ENCODE measurements at places on chromosomes 13 and 19.
A peak's percentile ranks its signal among the peaks of the same experiment; 100 is the strongest.

DNA sequence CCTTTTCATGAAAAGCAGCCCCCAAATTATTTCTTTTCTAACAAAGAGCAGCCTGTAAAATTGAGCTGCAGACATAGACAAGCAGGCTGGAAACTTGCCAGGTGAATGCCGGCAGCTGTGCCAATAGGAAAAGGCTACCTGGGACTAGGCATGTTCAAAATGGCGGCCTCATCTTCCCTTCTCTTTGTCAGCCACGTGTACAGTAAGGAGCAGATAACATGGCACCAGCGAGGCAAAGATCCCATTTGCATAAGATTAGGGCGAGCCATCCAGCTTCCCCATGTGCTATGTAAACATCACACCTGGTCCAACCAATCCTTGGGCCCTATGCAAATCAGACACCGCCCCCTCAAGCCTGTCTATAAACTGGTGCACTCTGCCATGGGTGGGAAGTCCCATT is 31.2 kb upstream of the CACNA1A start:
- DNase-seq, result no peak

DNA sequence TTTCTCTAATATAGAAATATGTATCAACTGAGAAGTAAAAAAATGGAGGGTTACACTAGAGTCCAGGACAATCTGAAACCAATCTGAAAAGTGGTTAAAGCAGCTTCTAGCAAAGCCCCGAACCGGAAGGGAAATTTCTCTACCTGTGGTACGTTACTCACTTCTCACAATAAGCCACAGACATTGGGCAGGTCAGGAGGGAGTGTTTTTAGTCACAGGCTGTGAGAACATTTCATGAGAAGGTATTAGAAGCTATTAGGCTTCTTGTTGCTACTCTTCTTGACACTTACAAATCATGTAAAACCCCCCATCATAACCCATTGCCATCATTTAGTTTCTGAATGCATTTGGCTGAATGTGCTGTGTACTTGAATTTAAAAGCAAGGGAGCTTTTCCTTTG is 120.9 kb downstream of the NUFIP1 start:
- DNase-seq, result no peak

DNA sequence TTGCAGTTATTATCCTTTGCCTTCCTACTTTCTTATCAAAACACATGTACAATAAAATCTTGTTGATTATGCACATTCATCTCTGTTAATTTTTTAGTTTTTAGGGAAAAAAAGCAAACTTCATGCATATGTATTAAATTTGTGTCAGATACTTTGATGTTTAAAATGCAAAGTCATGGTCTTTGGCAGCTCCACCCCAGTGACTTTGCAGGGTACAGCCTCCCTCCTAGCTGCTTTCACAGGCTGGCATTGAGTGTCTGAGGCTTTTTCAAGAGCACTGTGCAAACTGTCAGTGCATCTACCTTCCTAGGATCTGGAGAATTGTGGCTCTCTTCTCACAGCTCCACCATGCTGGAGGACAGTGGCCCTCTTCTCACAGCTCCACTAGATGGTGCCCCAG is 1988.1 kb upstream of the PCDH20 start:
- no peak for DNase-seq

- no peak for DNase-seq
These were observed 26.3 kb upstream of the SPATA13 start for GRCh38 chr13:24134231-24134630.

- DNase-seq, result no peak
These were observed 1256.6 kb upstream of the ATXN8OS start for GRCh38 chr13:68851026-68851425.

DNA sequence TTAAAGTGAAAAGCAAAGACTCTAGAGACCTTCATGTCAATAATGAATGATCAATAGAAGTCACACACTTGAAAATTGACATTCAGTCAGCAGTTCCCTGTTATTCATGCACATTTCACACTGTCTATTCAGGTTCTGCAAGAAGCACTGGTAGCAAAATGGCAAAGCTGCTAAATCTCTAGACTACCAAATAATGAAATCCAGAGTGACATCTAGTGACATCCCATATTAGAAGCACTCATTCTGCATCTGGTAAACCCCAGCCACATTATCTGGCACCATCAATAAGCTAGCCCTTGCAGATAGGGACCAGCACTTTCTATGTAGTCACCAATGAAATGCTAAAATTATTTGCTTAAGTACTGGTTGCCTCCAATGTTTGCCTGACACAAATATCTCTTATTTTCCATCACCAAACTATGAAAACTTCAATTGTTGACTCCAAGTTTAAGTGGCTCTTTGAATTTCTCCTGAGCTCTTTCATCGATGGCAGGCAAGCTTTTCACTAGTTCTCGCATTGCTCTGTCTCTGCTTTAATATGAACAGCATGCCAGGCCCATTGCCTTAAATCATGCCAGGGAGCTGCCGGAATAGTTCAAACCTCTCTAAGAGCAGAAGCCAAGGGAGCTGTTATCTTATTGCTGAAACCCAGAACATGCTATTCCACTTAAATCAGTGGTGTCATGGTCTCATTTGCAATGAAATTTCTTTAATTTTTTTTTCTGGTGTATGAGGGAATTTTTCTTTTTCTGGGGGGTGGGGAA is 409.9 kb downstream of the MZT1 start:
- DNase-seq, result no peak

- DNase-seq, result no peak
These were observed 12.5 kb downstream of the PBX4 start for GRCh38 chr19:19606021-19606420.

DNA sequence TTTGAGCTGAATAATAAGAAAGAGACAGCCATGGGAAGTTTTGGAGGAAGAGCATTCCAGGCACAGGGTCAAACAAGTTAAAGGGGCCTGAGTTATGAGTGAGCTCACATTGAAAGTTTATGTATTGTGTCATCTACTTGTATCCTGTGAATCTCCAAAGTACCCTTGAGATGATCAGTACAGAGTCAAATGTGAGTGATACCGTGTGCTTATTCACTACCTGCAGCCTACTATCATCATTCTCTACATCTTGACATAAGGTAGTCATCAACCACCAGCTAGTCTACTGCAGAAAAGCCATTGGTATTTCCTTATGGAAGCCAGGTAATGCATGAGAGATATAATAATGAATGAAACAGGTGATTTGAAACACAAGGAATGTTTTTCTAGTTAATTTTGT is 3.0 kb upstream of the KCTD12 start:
- DNase-seq, result no peak

GRCh38 chr19:7595466-7596133 is at the start of gene CAMSAP3:
Gene CAMSAP3, plus strand, starts transcription at chr19:7595863. Its CDS starts 140 bp downstream, at chr19:7596003.
- DNase-seq, result no peak

DNA sequence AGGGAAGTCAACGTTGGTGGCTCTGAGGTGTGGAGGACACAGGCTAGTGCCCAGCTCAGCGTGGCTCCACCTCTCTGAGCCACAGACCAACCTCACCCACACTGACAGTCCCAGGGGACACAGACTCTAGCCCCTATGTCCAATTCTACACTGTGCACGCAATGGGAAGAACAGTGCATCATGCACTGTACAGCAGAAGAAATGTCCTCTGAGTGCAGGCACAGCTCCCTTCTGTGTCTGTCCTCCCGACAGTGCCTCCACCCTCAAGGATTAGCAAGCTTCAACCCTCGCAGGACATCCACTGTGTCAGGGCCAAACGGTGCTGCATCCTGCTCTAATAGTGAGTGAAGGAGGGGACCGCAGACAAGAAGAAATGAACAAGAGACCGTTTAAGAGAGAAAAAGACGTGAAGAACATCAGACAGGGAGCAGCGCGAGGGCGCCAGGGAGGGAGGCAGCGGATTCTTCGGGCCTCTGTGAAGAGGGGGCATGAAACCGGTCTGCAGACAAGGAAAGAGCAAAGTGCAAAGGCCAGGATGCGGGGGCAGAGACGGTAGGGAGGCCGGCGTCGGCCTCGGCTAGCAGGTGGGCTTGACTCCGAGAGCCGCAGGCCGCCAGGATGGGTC is 681 bp downstream of the ZNF837 start:
- no peak for DNase-seq

DNA sequence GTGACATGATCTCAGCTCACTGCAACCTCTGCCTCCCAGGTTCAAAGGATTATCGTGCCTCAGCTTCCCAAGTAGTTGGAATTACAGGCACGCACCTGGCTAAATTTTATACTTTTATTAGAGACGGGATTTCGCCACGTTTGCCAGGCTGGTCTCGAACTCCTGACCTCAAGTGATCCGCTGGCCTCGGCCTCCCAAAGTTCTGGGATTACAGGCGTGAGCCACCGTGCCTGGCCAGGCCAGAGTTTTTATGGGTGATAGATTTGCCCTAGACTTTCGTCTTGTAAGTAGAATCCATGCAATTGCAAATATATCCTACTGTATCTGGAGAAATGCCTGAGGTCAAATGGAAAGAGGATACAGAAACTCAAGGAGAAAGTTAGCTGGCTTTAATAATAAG is 819.9 kb upstream of the SLITRK1 start:
- no peak for DNase-seq

DNA sequence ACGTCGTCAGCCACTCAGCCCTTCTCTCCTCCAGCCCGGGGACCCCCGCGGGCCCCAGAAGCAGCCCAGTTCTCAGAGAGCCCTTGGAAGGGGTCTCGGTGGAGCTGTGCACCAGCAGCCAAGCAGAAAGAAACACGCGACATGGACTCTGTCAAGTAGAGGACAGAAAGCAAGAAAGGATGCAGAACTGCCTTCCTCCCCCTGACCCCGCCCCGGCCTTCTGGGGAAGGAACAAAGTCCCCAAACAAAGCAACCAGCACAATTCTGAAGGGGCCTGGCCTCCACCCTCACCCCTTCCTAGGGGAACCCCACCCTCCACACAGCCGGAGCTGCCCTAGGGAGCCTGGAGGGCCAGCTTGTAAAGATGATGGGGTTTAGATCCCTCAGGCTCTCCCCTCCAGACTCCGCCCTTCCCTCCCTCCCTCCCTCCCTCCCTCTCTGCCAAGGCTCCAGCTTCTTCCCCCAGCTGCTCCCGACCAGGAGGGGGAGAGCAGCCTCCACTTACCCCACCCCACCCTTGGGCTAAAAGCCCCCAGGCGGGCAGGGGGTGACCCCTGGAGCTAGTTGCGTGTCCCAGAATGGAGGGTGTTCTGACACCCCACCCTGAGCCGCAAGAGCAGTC is 7.8 kb downstream of the LYL1 start:
- no peak for DNase-seq

DNA sequence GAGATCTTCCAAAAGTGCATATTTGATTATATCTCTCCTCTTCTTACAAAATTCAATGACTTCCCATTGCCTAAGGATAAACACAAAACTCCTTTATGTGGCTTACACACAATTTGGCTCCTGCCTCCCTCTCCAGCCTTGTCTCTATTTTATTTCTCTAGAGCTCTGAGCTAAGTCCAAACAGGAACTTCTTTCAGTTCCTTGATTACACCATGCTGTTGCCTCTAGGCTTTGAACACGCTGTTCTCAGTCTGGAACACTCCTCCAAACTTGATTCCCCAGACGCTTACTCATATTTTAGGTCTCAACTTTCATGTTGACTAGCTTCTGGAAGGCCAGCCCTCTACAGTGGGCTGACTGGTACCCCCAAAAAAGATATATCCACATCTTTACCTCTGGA is 258.5 kb downstream of the COG6 start:
- no peak for DNase-seq

GRCh38 chr19:31387717-31388301 is 38.6 kb upstream of the TSHZ3 start:
- DNase-seq, result no peak

DNA sequence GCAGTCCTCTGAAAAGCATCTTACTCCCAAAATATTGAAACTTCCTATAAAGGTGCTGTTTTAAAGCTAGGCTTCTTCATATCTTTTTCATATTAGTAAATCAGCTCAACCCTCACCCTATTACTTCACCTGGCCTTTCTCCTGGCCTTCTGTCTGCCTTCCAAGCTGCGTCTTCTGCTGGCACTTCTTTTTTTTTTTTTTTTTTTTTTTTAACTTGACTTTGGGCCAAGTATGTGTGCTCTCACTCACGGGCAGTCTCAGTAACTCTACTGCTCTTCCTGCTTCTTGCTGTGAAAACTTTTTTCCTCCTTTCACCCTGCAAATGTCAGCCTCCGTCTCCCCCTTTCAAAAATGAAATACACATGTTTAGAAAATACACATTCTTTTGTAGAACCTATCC is 41.2 kb upstream of the KCTD4 start:
- peak; percentile 40 for DNase-seq

GRCh38 chr19:42093926-42094325 is 18.0 kb downstream of the ZNF574 start:
- DNase-seq, result no peak

DNA sequence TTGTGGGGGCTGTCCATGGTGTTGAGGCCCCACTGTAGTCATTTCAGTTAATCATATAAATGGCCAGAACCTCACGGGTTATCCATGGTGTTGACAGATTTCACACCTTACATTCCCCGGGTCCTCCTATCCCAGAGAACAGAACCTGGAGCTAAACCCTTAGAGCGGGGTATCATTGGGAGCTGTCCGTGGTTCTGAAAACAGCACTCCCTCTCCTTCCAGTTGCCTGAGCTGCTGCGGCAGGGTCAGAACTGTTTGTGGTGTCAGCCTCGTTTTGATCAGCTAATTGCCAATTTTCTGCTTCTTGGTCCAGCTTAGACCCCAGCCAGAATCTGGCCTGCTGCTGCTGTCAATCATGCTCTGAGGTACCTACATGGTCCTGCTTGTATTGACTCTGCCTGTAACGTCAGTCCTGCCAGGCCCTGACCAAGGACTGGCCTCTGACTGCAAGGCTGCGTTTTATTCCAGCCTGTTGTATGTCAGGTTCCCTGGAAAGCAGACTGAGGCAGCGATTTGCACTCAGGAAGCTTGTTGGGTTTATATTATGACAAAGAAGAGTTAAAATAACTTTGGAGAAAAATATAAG is 55.8 kb upstream of the KCTD15 start:
- peak; percentile 50 for DNase-seq

- no peak for DNase-seq
These were observed 161.1 kb upstream of the ATXN8OS start for GRCh38 chr13:69946511-69946910.

GRCh38 chr19:12580180-12580694 is 29.0 kb upstream of the ZNF564 start:
- DNase-seq, result peak; percentile 81

DNA sequence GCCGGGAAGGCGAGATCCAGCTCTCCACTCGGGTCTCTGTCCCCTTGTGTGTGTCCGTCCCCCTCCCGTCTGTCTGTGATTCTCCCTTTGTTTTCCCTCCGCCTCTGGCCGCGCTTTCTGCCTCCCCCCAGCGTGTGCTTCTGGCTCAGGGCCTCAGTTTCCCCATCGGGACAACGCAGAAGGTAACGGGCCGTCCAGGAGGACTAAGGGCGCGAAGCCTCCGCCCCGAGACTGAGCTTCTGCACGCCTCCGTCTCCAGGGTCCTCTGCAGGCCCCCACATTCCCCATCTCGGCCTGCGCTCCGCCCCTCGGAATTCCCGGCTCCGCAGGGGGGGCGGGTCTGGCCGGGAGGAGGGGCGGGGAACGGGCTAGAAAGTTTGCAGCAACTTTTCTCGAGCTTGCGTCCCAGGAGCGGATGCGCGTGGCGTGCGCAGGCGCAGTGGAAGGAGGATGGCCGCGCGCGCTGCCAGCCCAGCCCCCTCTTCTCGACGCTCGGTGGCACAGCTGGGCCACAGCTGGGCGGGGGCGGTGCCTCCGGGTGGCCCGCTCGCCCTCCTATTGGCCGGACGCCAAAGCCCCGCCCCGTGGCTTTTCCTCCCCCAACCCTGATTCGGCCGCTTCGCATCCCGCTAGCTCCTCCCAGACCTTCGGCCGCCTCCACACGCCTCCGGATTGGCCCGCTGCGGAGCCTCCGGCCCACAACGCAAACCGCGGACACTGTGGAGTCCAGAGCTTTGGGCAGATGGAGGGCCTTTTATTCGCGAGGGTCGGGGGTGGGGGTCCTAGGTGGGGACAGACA is at the start of gene SIX5:
Gene SIX5, minus strand, starts transcription at position 269 of the 799 bp plus-strand sequence. CDS start 408 bp downstream, outside the sequence.
- peak; percentile 97 for DNase-seq

- no peak for DNase-seq
These were observed 205.7 kb downstream of the KCNRG start for GRCh38 chr13:50220938-50221337.

- DNase-seq, result no peak
These were observed 3.7 kb downstream of the BRSK1 start for GRCh38 chr19:55287361-55288079.

All from fibroblast of skin of back (primary cell).